ENCODE measurements at places on chromosomes 11 and 22.

GRCh38 chr11:44452827-44453572 is 112.5 kb upstream of the CD82 start:
- no peak for DNase-seq

- no peak for DNase-seq
Observed at GRCh38 chr11:90171359-90171758, 36.9 kb downstream of the NAALAD2 start.

GRCh38 chr22:19903031-19903430 is 38.5 kb upstream of the COMT start:
- DNase-seq, result no peak

DNA sequence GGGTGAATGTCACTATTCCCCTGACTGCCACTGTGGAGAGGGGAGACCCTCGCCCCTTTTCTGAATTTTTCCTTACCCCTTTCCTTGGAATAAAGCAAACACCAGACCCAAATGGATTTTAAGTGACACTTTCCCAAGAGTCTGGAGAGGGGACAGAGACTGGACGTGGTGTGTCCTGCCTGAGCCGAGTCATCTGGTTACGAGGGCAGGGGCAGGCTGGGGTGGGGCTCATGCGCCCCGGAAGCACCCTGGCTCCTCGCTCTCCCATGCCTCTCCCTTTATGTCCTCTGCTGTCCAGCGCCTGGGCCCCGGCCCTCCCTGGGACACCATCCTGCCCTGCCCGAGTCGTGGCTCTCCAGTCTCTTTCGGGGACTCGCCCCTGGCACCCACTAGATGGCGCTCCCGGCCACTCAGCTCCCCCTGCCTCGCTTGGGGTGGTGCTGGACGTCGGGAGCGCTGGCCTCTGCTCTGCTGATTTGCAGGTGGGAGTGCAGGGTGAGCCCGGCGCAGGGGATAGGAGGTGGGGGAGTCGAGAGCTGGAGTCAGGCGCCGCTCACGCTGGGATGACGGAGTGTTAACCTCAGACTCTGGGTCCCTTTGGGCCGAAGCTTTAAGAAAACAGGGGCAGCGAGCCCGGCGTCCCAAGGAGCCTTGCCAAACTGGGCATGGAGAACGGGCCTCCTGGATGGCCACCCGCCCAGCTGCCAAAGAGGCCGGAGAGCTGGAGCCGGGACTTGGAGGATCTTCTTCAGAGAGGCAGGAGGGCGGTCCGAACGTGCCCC is 89.8 kb downstream of the RPS6KA4 start:
- DNase-seq, result no peak

- no peak for DNase-seq
Observed at GRCh38 chr11:75334402-75334891, 17.0 kb downstream of the ARRB1 start.

DNA sequence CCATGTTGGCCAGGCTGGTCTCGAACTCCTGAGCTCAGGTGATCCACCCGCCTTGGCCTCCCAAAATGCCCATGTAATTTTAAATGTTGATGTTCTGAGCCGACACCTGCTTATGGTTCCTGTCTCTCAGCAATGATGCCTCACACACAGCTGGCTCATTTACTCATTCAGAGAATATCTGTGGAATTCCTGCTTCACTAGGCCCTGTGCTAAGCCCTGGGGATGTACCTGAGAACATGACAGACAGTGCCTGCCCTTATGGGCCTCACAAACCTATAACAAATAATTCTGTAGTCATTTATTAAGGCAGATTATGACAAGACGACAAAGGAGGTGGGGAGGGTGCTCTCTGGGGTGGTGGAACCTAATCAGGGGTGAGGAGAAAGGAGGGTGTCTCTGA is 93.7 kb downstream of the PRR5L start:
- DNase-seq, result no peak

DNA sequence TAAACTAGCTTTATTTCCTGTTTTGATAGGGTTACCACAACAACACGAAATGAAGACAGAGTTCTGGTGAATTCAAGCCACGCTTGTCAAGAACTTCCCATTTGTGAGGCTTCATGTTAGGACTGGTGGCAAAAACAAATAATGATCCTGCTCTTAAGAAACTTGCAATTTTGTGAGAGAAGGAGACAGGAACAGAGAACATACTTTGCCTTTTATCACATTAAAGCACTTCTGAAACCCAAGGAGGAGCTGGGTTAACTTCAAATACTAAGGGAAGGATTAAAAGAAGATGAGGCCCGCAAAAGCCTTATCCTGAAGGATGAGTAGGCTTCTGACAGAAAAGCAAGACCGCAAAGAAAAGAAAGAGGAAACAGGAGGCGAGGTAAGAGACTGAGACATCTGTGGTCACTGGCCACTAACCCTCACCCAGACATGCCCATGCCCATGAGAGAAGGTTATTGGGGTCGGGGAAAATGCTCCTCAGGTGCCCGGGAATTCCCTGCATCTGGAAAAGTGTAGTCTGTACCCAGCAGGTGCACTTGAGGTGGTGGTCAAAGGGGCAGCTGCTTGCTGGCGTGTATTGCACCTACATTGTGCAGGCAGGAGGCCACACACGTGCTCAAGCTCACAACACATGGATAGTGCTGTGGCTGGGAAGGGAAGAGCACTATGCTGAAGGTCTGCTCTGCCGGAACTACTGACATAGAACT is 50.5 kb downstream of the MAPK1 start:
- DNase-seq, result no peak

Measured in cortex of kidney (tissue), 1 donor.